ENCODE measurements at places on chromosomes 6 and 20.

GRCh38 chr20:61778495-61778863, 287.2 kb downstream of the TAF4 start:
- no peak for ATAC-seq

DNA sequence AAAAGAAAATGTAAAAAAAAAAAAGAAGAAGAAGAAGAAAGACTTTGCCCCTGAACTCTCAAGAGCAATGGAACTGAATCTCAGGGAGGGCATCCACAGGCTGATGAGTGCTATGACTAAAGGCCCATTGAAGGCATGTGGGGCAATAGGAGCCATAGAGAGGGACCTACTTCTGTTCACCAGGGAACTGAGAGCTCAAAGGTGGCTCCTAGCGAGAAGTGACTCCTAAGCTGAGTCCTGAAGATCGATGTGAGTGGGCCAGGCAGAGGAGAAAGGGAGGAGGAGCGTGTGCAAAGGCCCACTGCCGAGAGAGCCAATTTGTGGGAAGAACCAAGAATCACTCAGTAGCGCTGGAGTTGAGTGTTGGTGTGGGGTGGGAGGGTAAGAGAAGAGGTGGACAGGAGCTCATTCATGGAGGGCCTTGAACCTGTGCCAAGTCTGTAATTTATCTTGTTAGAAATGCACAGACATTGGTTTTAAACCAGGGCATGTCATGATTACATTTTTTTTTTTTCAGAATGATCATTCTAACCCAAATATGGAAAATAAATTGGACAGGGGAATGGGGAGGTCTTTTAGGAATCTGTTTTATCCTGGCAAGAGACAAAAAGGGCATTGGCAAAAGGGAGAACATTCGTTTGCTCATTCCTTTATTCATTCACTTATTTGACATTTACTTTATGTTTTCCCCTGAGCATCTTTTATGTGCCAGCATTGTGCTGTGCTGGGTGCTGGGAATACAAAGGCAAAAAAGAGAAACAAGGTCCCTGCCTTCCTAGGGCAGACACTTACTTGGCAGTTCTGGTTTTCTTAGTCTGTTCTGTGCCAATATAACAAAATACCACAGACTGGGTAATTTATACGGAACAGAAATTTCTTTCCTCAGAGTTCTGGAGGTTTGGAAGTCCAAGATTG, 67.4 kb upstream of the DSP start:
- no peak for ATAC-seq

DNA sequence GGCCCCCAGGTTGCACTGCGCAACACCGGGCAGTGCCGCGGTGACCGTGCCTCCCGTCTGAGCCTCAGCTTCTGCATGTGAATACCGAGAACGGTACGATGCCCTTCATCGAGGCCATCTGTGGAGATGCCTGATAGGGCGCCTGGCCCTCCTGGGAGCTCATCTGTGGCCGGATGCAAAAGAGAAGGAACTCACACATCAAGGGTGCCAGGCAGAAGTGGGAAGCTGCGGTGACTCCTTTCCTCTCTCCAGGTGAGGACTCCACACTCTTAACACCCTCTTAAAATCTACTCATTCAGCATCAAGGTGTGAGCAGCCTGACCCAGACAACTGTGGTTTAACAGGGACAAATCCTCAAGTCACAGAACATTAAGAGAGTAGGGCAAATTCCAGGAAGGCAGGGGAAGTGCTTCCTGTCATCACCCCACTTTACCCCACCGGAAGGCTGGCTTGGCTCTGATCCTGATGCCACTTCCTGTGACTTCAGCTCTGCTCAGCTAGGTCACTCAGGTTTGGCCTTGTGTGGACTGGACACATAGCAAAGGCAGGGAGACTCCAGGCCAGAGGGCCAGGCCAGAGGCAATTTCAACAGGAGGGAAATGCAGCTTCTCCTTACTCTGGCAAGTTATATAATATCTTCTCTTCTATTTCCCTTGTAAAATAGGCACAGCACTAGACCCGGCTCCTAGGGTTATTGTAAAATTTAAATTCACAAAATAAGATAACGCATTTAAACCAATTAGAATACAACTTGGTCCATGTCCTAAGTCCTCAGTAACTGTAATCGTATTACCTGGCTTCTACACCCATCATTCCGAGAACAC, 69.4 kb downstream of the CPNE5 start:
- ATAC-seq: no peak

DNA sequence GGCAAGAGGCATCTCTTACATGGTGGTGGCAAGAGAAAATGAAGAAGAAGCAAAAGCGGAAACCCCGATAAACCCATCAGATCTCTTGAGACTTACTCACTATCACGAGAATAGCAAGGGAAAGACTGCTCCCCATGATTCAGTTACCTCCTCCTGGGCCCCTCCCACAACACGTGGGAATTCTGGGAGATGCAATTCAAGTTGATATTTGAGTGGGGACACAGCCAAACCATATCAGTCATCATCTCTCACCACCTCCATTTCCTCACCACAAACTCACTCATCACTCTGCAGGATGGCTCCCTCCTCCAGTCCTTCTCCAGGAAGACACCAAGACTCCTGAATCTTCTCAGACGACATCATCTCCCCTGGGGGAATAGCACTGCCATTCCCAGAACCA, 25.8 kb upstream of the SLC16A10 start:
- no peak for ATAC-seq

GRCh38 chr6:65075705-65076230, 631.3 kb downstream of the EYS start:
- no peak for ATAC-seq

DNA sequence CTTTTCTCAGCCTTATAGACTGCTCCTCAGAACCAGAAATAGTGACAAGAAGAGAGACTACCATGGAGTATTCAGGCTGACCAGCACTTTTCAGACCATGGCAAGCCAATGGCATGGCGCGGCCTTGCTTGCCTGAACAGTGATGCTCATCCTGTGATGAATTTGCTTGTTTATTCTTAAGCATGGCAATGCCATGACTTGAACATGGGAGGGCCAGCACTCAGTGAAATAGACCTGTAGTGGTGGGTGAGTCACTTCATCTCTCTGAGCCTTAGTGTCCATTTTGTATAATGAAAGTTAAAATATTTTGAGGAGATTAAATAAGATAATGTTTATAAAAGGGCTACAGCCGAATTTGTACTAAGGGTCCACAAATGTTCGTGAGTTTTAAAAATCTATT, 79.1 kb downstream of the LRRC1 start:
- ATAC-seq: no peak

DNA sequence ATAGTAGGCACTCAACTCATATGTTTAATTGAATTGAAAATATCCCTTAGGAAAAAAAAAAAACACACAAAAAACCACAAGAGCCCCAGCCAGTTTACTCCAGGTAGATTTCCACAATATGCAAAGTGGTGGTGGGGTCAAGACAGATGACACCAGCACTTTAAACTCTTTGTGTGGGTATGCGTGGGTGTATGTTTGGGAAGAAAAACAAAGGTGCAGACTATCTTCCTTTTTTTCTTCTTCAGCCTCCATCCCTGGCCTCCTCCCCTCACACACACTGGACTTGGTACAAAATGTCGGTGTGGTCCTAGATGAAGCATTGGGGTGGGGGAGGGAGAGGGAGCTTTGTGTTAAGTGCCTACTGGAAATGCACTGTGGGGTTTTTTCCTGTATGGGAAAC, 42.2 kb upstream of the CDKAL1 start:
- no peak for ATAC-seq

GRCh38 chr6:45915780-45916468, 99.7 kb downstream of the CLIC5 start:
- ATAC-seq: no peak

DNA sequence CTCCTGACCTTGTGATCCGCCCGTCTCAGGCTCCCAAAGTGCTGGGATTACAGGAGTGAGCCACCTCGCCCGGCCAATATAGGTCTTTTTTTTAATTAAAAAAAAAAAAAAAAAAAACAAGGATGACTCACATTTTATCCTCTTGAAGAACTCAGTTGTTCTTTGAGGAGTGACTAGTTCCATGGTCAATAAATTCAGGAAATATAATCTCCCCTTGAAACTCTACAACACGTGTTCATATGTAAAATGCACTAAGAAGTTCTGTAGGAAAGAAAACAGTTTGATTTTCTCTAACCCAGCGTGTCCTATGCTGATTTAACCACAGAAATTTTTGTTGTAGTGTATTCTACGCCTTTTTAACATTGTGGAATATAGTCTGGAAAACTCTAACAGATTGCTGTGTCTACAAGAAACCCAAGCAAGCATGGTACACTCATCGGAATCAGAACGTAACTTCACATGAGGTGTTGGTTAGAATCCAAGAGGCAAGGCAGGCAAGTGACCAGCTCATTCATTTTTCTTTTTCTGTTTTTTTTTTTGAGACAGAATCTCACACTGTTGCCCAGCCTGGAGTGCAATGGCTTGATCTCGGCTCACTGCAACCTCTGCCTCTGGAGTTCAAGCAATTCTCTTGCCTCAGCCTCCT, 79.0 kb upstream of the ZNF217 start:
- no peak for ATAC-seq

DNA sequence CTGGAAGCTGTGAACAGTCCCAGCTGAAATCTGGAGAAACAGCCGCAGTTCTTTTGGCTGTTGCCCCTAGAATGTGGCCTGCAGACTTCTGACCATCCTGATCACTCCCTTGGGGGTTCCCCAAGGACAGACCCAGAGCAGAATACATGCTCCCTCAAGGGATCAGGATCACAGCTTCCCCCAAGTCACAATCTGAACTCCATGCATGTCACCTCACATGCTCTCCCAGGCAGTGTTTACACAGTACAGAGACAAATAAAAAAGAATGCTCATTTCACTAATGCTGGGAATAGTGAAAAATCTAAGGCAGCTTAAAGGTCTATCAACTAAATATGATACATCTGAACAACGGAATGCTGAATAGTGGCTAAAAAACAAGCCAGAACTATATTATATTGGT, 20.5 kb downstream of the SPAG4 start:
- ATAC-seq: no peak

DNA sequence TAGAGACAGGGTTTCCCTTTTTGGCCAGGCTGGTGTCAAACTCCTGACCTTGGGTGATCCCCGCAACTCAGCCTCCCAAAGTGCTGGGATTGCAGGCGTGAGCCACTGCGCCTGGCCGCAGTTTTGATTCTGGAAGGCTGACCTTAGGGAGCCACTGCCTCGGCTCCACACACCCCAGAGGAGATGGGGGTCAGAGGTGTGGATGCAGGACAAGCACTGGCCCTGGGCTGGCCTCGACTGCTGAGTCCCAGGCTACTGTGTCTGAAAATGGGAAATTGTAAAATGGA, 1.5 kb downstream of the ZBP1 start:
- ATAC-seq: peak; percentile 5

DNA sequence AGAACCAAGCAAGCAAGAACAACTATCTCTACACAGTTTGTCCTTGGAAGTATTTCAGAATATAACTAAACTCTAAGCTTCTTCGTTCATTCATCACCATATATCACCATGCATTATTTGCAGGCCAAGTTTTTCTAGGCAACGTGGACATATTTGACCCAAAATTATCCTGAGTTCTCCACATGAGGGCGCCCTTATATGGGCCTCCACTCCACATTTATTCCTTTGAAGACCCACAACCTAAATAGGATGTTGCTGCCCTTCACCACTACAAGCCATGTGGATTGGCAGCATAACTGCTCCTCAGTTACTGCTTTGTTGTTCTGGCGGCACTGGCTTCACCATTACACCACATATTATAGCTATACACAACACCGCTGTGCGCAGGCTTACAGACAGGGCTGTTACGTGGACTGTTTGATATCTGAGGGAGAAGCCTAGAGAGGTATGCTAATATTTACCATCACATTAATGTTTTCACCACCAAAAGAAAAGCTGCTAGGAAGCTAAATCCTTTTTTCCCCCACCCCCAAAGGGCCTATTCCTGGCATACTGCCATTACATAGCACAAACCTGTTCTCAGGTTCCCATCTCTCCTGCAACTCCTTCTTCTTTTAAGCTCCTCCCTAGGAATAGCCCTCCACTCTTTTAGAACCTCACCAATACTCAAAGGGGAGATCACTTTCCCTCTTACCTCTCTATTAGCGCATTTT, 411.7 kb downstream of the C6orf118 start:
- no peak for ATAC-seq

DNA sequence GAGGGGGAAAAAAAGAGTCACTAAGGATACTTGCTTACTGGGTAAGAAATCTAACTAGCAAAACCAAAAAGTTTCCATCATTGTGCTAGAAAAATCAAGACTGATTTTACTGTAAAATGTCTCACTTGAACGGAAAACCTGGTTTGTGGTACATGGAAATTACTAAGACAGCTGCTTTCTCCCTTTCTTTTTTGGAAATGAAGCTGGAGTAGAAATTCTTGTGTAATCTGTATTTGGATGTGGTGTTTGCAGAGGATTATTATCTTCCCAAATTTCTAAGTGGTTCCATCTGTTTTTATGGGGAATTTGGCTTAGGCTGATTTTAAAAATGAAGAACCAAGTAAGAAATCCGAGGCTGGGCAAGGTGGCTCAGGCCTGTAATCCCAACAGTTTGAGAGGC, 20.4 kb downstream of the EPB41L2 start:
- ATAC-seq: peak; percentile 68
